ENCODE measurements at places on chromosomes 7 and 10. TPM values are rescaled to one million over a fixed set of nuclear protein-coding genes. Genes with fewer than 3 reads are reported as not detected.

COL13A1 gene
- polyA plus RNA-seq, result 0.17 TPM

TMUB1 gene
- 32.0 TPM for polyA plus RNA-seq

NODAL gene
- not detected for polyA plus RNA-seq

SLC26A5 gene
- polyA plus RNA-seq, result 1.1 TPM

PNLIPRP3 gene
- not detected for polyA plus RNA-seq

EPO gene
- polyA plus RNA-seq, result 22.9 TPM

TRIM24 gene
- 7.6 TPM for polyA plus RNA-seq

COL17A1 gene
- not detected for polyA plus RNA-seq

NCF1 gene
- 2.1 TPM for polyA plus RNA-seq
